Stomach (tissue), 19 donors: ENCODE measurements at places on chromosomes 7 and 10. TPM values are rescaled to one million over a fixed set of nuclear protein-coding genes. Genes with fewer than 3 reads are reported as not detected.

PRLHR gene
- polyA plus RNA-seq: 0.05 TPM

ANKRD2 gene
- 0.68 TPM for polyA plus RNA-seq

NPY4R gene
- 0.19 TPM for polyA plus RNA-seq

FAM13C gene
- 7.2 TPM for polyA plus RNA-seq

NPY gene
- polyA plus RNA-seq: 19.2 TPM

PLXNA4 gene
- polyA plus RNA-seq: 0.19 TPM

RASSF4 gene
- 13.7 TPM for polyA plus RNA-seq

NKX1-2 gene
- not detected for polyA plus RNA-seq

OR2A1 gene
- 0.05 TPM for polyA plus RNA-seq

SLC25A40 gene
- polyA plus RNA-seq: 8.1 TPM

EPHB6 gene
- 6.2 TPM for polyA plus RNA-seq
